ENCODE measurements at places on chromosomes 2 and 18.

DNA sequence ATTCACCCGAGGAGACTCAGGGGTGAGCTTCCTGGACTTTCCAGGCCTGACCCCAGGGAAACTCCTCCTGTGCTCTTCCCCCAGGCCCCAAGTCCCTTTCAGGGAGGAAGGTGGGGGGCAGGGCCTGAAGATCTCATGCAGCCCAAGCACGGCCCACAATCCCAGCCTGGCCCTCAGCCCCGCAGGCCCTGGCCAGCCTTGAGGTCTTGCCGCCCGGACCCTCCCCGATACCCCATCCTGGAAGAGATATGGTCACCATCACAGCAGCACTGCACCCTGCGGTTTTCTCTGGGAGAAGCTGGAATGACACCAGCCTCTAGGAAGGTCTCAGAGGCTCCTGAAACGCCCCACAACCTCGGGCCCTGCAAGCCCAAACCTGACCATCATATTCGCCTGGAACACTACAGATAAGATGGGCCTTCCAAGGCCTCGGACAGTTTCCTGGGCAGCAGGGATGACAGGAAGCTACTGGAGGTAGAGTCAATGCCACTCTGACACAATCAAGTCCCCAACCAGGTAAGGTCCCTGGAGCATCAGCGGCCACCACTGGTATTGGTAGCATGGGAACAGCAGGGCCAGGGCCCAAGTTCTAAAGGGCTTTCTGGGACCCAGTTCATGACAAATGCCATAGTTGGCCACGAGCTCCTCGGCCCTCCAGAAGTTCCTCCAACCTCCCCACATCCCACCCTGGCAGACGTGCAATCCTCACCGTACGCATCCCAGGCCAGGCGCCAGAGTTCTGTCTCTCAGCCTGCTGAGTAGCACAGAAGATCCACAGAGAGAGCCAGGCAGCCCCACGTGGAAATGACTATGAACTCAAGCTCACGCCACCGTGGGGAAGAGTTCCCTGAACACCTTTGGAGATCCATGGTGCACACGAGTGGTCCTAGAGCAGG, 8.6 kb downstream of the SDC1 start:
- DNase-seq = no peak

GRCh38 chr2:237121321-237121720, 35.6 kb downstream of the COPS8 start:
- DNase-seq = no peak

- no peak for DNase-seq
Observed at GRCh38 chr2:213164263-213164662, 12.9 kb upstream of the IKZF2 start.

GRCh38 chr2:172270278-172271079, 156.9 kb upstream of the ITGA6 start:
- DNase-seq = peak; percentile 7

DNA sequence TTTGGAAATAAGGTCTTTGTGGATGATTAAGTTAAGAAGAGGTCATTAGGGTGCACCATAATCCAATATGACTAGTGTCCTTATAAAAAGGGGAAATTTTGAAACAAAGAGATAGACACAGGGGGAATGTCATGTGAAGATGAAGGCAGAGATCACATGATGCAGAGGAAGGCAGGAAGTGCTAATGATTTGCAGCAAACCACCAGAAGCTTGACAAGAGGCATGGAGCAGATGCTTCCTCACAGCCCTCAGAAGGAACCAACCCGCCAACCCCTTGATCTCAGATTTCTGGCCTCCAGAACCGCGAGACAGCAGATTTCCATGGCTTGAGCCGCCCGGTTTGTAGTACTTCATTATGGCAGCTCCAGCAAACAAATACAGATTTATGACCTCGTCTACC, 17.4 kb upstream of the SMARCAL1 start:
- DNase-seq = no peak
